ENCODE measurements at places on chromosomes 7 and 10.

GRCh38 chr10:5305374-5305773 is 59.4 kb upstream of the UCN3 start:
- DNase-seq: peak; percentile 67

GRCh38 chr10:27884185-27884641 is 114.7 kb downstream of the ODAD2 start:
- DNase-seq: no peak

GRCh38 chr7:112547916-112548315 is 67.1 kb downstream of the LSMEM1 start:
- DNase-seq: peak; percentile 35

DNA sequence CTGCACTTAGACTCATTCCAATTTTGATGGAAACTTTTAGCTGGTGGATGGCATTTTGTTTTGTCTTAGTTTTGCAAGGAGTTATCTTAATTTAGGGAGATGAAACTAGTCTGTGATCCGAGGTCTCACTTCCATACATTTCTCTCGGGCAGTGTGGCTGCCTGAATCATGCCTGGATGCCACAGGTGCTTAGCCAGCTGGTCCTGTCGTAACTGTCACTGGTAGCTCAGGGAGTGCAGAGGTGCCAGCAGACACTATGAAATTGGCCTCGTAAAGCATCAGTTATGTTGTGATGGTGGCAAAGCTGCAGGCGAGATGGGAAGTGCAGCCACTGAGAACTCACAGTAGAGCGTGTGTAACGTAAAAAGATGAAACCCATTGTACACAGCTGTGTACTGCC is 74.9 kb downstream of the EGFR start:
- DNase-seq: no peak

- no peak for DNase-seq
These were observed 51.7 kb upstream of the ADAM12 start for GRCh38 chr10:126439942-126440341.

GRCh38 chr10:84846658-84847316 is 518.4 kb downstream of the CCSER2 start:
- DNase-seq: no peak

GRCh38 chr10:105274556-105275070 is 633.5 kb downstream of the SORCS3 start:
- DNase-seq: no peak

GRCh38 chr7:91945476-91945875 is 4.8 kb downstream of the AKAP9 start:
- DNase-seq: peak; percentile 60

- DNase-seq: no peak
These were observed 3.1 kb upstream of the EVX1 start for GRCh38 chr7:27239387-27240014.

All from fibroblast of skin of scalp (primary cell).